Stimulated activated CD8-positive, alpha-beta memory T cell treated with anti-CD3 and anti-CD28 coated beads, Interleukin-7, amount 100 ng/mL, for 1 hour (primary cell): ENCODE measurements at places on chromosomes 16 and 17.

DNA sequence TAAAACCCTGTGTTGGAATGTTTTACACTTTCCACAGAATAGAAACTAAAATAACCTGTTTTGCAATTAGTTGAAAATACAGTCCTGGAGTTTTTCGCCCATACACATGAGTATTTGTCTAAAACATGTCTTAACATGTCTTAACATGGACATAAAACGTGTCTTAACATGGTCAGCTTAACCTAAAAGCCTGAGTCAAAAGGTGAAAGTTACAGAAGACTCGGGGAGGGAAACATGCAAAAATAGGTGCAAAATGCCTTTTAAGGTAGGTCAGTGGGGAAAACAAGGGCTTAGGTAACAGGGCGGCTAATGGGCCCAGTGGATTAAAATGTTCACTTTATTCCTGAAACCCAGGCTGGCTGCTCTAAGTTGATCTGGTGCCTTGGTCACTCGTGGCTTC lies 56.1 kb upstream of the RBL2 start:
- no peak for DNase-seq

GRCh38 chr16:12764813-12765488 lies 38.7 kb downstream of the CPPED1 start:
- DNase-seq: no peak

GRCh38 chr16:49452108-49452507 lies 78.5 kb downstream of the C16orf78 start:
- DNase-seq: no peak

DNA sequence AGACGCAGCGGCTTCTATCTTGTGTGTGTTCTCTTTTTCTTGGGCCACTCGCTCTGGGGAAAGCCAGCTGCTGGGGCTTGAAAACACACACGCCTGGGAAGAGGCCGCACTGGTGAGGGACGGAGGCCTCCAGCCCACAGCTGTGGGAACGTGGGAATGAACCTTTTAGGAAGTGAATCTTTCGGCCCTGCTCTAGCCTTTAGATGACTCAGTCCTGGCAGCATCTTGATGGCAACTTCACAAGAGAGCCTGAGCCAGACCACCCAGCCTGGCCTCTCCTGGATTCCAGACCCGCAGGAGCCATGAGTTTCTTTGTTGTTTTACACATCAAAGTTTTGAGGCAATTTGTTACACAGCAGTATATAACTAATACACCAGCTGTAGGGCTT lies 2.2 kb upstream of the PDPK1 start:
- DNase-seq: no peak

DNA sequence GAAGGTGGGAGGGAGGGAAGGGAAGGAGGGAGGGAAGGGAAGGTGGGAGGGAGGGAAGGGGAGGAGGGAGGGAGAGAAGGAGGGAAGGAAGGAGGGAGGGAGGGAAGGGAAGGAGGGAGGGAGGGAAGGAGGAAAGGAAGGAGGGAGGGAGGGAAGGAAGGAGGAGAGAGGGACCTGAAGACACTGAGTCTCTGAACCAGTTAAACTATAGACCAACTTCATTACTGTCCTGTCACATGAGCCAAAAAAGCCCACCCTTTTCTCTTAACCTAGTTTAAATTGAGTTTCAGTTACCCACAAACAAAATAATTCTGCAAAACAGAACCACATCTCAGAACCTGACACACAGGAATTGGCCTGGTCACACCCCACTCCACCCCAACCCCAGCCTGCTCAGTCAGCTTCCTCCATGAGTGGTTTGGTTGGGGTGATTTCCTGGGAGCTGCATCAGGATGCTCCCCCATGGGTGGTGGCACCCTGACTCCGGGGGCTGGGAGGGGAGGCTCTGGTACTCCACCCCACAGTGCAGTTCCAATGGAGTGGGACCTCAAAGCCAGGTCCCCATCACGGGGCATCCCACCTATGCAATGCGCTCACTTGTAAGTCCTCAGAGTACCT lies 4.7 kb upstream of the PRR29 start:
- no peak for DNase-seq

- no peak for DNase-seq
Measured at GRCh38 chr17:48523010-48523409, 7.8 kb downstream of the HOXB1 start.

- no peak for DNase-seq
Measured at GRCh38 chr16:73426433-73427160, 378.7 kb upstream of the ZFHX3 start.

- DNase-seq: no peak
Measured at GRCh38 chr17:9406046-9406606, 169.5 kb downstream of the STX8 start.

GRCh38 chr16:15971440-15971815 lies 22.0 kb downstream of the ABCC1 start:
- DNase-seq: no peak

DNA sequence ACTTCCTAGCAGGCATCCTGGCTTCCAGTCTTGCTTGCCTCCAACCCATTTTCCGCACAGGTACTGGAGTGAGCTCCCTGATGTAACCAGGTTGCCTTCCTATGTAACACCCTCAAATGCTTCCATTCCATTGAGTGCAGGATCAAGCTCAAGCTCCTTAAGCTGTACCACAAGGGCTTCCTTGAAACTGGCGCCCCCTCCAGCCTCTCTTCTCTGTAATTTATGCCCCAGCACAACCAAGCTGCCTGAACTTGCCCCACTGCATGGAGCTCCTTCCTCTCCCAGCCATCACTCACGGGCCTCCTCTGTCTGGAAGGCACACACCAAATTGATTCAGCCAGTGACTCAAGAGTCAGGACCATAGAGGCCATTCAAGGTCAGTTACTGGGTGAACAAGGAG lies 234.8 kb upstream of the RPL38 start:
- DNase-seq: no peak
